Activated T-helper 1 cell treated with anti-CD3 and anti-CD28 coated beads, Interleukin-12 subunit alpha, Interleukin-12 subunit beta, Interleukin-2, Interleukin-4 antibody, amounts not matched to agents 30 ng/mL and 10 ng/mL and 1 ng/mL, durations not matched to agents 14 hours and 24 hours and 36 hours (primary cell): ENCODE measurements at places on chromosomes 5 and 9. TPM values are rescaled to one million over a fixed set of nuclear protein-coding genes. Genes with fewer than 3 reads are reported as not detected.

DNA sequence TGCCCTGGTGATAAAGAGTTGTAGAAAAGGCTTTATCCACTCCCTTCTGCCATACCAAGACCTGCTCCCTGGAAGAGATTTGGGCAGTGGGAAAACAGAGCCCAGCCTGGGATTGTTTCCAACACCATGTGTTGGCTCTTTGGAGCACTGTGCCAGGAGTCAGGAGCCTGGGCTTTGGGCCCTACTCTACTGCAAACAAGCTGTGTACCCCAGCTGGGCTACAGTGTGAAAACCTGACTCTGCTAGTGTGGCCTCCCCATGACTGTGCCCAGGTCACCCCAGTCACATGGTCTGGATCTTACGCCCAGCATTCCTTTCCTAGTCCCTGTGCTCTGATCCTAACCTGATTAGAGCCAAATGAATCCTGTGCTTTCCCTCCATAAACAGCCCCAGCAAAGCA lies 39.3 kb upstream of the SHB start:
- peaks cover 2% of the 10 kb centered on the region for H3K27me3 ChIP-seq
- H3K27ac ChIP-seq = no peak overlapping the region
- H3K4me1 ChIP-seq = no peaks in the 10 kb centered on the region
- H3K36me3 ChIP-seq = no peaks in the 10 kb centered on the region
- H3K4me3 ChIP-seq = no peak overlapping the region
- no peak for DNase-seq

- no peak overlapping the region for H3K4me3 ChIP-seq
- no peaks in the 10 kb centered on the region for H3K4me1 ChIP-seq
- H3K36me3 ChIP-seq = no peaks in the 10 kb centered on the region
- peak overlapping the region; percentile 55 for H3K27ac ChIP-seq
Observed at GRCh38 chr9:29214154-29214689, 1640.9 kb upstream of the C9orf72 start.

Gene PRRX2
- 6.2 and 7.8 TPM in 2 replicates for total RNA-seq

- H3K27me3 ChIP-seq = no peaks in the 10 kb centered on the region
- H3K4me1 ChIP-seq = no peaks in the 10 kb centered on the region
- no peak overlapping the region for H3K4me3 ChIP-seq
- no peaks in the 10 kb centered on the region for H3K36me3 ChIP-seq
Observed at GRCh38 chr5:82820961-82821845, 256.0 kb downstream of the TMEM167A start.

- H3K36me3 ChIP-seq = no peaks in the 10 kb centered on the region
- H3K27me3 ChIP-seq = no peaks in the 10 kb centered on the region
- H3K4me3 ChIP-seq = no peak overlapping the region
- no peak for DNase-seq
- H3K4me1 ChIP-seq = no peaks in the 10 kb centered on the region
- H3K27ac ChIP-seq = no peak overlapping the region
Observed at GRCh38 chr5:158560170-158560569, 539.5 kb downstream of the EBF1 start.

- no peaks in the 10 kb centered on the region for H3K4me1 ChIP-seq
- H3K27me3 ChIP-seq = peaks cover 3% of the 10 kb centered on the region
- DNase-seq = no peak
- H3K4me3 ChIP-seq = no peak overlapping the region
- no peak overlapping the region for H3K27ac ChIP-seq
Observed at GRCh38 chr5:52481201-52481600, 306.5 kb upstream of the ITGA1 start.

- no peaks in the 10 kb centered on the region for H3K27me3 ChIP-seq
- no peaks in the 10 kb centered on the region for H3K4me1 ChIP-seq
- H3K36me3 ChIP-seq = no peaks in the 10 kb centered on the region
- no peak overlapping the region for H3K27ac ChIP-seq
- H3K4me3 ChIP-seq = no peak overlapping the region
- no peak for DNase-seq
Observed at GRCh38 chr5:67467110-67467509, 270.5 kb upstream of the CD180 start.

GRCh38 chr9:132055756-132056155 lies 23.9 kb downstream of the MED27 start:
- H3K4me1 ChIP-seq = no peaks in the 10 kb centered on the region
- H3K27me3 ChIP-seq = no peaks in the 10 kb centered on the region
- no peak for DNase-seq
- no peak overlapping the region for H3K27ac ChIP-seq
- H3K4me3 ChIP-seq = no peak overlapping the region

DNA sequence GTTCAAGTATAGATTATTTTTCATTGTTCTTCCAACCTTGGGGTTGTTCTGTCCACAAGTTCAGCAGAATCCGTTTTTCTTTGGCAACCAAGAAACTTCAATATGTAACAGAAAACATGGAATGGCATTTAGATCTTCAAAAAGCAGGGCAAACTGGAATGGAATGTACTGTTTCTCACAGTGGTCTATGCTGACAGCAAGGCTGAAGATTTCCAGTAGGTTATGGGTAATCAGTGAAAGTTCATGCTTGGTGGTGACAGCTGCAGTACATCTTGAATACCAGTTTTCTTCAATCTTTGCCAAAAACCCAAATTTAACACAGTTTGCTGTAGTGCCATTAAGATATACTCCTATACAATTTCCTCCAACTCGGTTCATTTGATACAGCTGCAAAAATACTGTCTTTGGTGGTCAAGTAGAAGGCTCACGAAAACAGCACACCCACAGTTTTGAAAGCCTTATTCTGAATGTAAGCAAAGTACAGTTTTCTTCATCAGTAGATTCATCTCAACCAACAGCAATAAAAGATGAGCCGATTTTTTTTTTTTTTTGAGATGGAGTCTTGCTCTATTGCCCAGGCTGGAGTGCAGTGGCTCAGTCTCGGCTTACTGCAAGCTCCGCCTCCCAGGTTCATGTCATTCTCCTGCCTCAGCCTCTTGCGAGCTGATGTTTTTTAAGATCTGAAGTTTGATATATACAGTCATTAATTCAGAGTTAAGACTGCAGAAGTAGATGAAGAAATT lies 4.9 kb downstream of the TRIM52 start:
- no peaks in the 10 kb centered on the region for H3K27me3 ChIP-seq
- no peak overlapping the region for H3K4me3 ChIP-seq
- peaks cover 41% of the 10 kb centered on the region for H3K36me3 ChIP-seq
- no peak overlapping the region for H3K27ac ChIP-seq

- H3K36me3 ChIP-seq = no peaks in the 10 kb centered on the region
- H3K27ac ChIP-seq = no peak overlapping the region
Observed at GRCh38 chr5:111079846-111080245, 8.3 kb downstream of the TSLP start.

- H3K27me3 ChIP-seq = no peaks in the 10 kb centered on the region
- no peaks in the 10 kb centered on the region for H3K36me3 ChIP-seq
- no peak overlapping the region for H3K4me3 ChIP-seq
- H3K27ac ChIP-seq = no peak overlapping the region
- no peaks in the 10 kb centered on the region for H3K4me1 ChIP-seq
Observed at GRCh38 chr5:84086511-84086910, 298.2 kb downstream of the EDIL3 start.

GRCh38 chr9:121455527-121456239 lies 44.0 kb downstream of the GGTA1 start:
- H3K36me3 ChIP-seq = peaks cover 2% of the 10 kb centered on the region
- peaks cover 25% of the 10 kb centered on the region for H3K27me3 ChIP-seq
- H3K27ac ChIP-seq = peak overlapping the region; percentile 37
- peak; percentile 24 for DNase-seq

Gene TTC39B
- total RNA-seq = 23.8 and 26.1 TPM in 2 replicates

DNA sequence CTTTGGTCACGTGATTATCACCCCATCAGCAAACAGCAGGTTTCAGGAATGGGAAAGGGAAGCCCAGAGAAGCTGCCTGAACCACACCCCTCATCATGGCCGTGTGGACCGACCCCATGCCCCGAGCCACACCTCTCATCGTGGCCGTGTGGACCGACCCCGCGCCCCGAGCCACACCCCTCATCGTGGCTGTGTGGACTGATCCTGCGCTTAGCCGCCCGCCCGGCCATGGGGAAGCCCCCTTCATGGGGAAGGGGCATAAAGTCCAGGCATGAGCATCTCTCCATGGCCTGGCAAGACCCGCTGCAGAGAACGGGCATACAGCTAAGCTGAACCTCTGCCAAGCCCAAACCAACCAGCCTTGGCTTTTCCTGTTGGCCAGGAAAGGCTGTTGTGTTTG lies 6.4 kb downstream of the SNAPC4 start:
- no peaks in the 10 kb centered on the region for H3K27me3 ChIP-seq
- peaks cover 4% of the 10 kb centered on the region for H3K4me1 ChIP-seq
- no peak overlapping the region for H3K27ac ChIP-seq
- H3K36me3 ChIP-seq = peaks cover 33% of the 10 kb centered on the region
- DNase-seq = no peak

Gene ARAP3
- 7.1 and 7.2 TPM in 2 replicates for total RNA-seq

GRCh38 chr5:150035139-150035895 lies 34.8 kb downstream of the HMGXB3 start:
- peaks cover 68% of the 10 kb centered on the region for H3K36me3 ChIP-seq
- no peak overlapping the region for H3K4me3 ChIP-seq
- no peaks in the 10 kb centered on the region for H3K4me1 ChIP-seq
- no peak for DNase-seq

DNA sequence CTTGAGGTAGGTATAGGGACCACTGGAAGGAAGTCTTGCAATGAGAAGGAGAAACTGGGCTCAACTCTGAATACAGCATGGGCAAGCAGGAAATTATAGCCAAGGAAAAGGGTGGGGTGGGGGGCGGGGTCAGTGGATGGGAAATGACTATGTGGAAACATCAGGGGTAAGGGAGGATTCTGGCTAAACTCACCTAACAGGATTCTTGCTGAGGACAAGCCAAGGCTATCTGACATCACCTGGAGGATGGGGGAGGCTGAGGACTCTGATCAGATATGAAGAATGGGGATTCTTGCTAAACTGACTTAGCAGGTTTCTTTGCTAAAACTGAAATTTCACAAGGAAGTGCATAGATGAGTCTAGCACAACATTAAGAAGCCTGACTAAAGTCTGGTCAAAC lies 40.8 kb downstream of the CTSL start:
- no peaks in the 10 kb centered on the region for H3K36me3 ChIP-seq
- H3K27ac ChIP-seq = no peak overlapping the region
- no peak for DNase-seq
- H3K4me3 ChIP-seq = no peak overlapping the region
- H3K27me3 ChIP-seq = peaks cover 5% of the 10 kb centered on the region

GRCh38 chr5:33330426-33330825 lies 110.3 kb upstream of the TARS1 start:
- no peak for DNase-seq
- H3K4me1 ChIP-seq = no peaks in the 10 kb centered on the region
- H3K36me3 ChIP-seq = no peaks in the 10 kb centered on the region

GRCh38 chr9:132241840-132242620 lies 80.2 kb downstream of the NTNG2 start:
- peak; percentile 41 for DNase-seq
- H3K4me1 ChIP-seq = peaks cover 6% of the 10 kb centered on the region
- peaks cover 15% of the 10 kb centered on the region for H3K27me3 ChIP-seq
- H3K4me3 ChIP-seq = peak overlapping the region; percentile 94

Gene SLC27A6
- total RNA-seq = not detected in 2 replicates

Gene TAF1L
- total RNA-seq = 0.03 TPM in 1 of 2 replicates, not detected in the other

DNA sequence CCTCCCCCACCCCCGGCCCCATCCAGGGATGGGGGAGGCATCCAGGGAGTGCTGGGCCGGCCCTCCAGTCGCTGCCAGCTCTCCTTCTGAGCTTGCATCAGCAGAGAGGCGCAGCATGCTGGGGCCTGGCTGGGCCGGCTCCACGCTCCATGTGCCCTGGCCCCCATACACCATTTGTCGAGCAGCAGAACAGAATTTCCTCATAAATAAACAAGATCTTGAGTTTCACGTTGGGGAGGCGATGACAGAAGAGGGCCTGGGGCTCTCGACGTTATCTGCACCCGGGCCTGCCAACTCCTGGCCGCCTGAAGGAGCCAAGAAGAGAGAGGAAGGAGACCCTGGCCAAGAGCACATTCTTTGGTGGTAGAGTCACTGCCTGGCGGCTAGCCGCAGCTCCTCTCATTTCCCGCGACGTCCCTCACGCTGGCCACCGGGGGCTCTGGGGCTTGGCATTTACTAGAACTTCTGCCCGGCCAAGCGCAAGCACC lies 177.0 kb downstream of the FGF18 start:
- no peak for DNase-seq
- peaks cover 2% of the 10 kb centered on the region for H3K27me3 ChIP-seq
- H3K27ac ChIP-seq = no peak overlapping the region
- H3K4me3 ChIP-seq = no peak overlapping the region
- H3K4me1 ChIP-seq = no peaks in the 10 kb centered on the region

DNA sequence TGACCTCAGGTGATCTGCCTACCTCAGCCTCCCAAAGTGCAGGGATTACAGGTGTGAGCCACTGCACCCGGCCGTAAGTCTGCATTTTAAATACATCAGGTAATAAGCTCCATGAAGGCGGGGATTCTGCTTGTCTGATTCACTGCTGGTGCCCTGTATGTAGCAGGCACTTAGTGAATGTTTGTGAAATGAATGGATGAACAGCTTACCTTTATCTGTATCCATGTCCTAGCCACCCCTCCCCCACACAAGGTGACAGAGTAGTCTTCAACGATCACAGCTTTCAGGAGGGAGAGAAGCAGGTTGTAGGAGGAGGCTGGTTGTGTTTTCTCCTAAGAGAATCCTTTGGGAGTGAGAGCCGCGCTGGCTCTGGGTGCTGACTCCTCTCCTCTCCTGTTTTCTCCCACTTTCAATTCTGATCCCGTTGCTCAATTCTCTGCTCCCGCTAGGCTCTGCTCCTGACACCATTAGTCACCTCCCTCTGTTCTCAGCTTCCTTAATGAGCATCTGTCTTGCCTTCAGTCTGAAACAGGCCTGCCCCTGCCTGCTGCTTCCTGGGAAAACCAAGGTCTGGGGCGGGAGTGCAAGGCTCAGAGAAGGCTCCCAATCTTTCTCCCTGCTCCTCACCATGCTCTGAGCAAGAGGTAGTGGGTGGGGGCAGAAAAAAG lies 88.8 kb upstream of the CTNNA1 start:
- no peak overlapping the region for H3K27ac ChIP-seq
- no peak overlapping the region for H3K4me3 ChIP-seq
- no peaks in the 10 kb centered on the region for H3K36me3 ChIP-seq
- peaks cover 27% of the 10 kb centered on the region for H3K4me1 ChIP-seq
- H3K27me3 ChIP-seq = peaks cover 86% of the 10 kb centered on the region

Gene PAEP
- not detected in 2 replicates for total RNA-seq

DNA sequence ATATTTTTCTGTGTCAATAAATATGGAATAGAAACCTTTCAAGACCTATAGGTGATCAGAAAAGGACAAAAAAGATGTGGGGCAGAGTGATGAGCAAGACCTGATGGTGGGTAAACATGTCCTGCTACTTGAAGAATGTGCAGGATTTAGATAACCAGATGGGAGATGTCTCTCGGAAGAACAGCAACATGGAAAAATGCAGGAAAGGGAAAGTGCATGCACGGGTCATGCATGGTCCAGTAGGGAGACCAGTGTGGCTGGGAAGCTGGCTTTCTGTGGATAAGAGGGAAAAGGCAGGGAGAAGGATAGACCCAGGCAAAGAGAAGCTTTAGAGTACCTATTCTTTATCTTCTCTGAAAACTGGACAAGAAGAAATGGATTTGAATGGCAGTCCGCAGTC lies 7.1 kb upstream of the CAST start:
- H3K27me3 ChIP-seq = peaks cover 57% of the 10 kb centered on the region
- no peak overlapping the region for H3K27ac ChIP-seq
- H3K4me1 ChIP-seq = peaks cover 46% of the 10 kb centered on the region
- no peak overlapping the region for H3K4me3 ChIP-seq
